ENCODE measurements at places on chromosomes 5 and 9.
A peak's percentile ranks its signal among the peaks of the same experiment; 100 is the strongest.

- no peak for DNase-seq
These were observed 5.8 kb downstream of the RACK1 start for GRCh38 chr5:181237729-181238385.

- no peak for DNase-seq
These were observed 26.7 kb downstream of the BDP1 start for GRCh38 chr5:71482132-71482531.

GRCh38 chr9:134065612-134066419 is 2.0 kb downstream of the BRD3 start:
- DNase-seq: peak; percentile 73

- no peak for DNase-seq
These were observed 171.8 kb upstream of the RAI14 start for GRCh38 chr5:34484216-34484920.

DNA sequence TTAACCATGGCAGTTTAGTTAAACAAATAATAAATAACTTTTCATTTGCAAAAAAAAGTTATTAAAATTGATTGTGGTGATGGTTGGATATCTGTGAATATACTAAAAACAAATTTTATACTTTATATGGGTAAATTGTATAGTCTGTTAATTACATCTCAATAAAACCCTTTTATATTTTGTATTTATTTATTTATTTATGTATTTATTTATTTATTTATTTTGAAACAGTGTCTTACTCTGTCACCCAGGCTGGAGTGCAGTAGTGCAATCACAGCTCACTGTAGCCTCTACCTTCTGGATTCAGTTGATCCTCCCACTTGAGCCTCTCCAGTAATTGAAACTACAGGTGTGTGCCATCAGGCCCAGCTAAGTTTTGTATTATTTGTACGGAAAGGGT is 52.4 kb downstream of the OTP start:
- DNase-seq: no peak

DNA sequence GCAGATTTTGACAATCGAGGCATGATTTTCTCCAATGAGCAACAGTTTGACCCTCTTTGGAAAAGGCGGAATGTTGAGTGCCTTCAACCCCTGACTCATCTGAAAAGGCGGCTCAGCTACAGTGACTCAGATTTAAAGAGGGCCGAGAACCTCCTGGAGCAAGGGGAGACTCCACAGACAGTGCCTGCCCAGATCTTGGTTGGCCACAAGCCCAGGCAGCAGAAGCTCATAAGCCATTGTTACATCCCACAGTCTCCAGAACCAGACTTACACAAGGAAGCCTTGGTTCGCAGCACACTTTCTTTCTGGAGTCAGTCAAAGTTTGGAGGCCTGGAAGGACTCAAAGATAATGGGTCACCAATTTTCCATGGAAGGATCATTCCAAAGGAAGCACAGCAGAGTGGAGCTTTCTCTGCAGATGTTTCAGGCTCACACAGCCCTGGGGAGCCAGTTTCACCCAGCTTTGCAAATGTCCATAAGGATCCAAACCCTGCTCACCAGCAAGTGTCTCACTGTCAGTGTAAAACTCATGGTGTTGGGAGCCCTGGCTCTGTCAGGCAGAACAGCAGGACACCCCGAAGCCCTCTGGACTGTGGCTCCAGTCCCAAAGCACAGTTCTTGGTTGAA is 13.6 kb downstream of the PTPDC1 start:
- no peak for DNase-seq

DNA sequence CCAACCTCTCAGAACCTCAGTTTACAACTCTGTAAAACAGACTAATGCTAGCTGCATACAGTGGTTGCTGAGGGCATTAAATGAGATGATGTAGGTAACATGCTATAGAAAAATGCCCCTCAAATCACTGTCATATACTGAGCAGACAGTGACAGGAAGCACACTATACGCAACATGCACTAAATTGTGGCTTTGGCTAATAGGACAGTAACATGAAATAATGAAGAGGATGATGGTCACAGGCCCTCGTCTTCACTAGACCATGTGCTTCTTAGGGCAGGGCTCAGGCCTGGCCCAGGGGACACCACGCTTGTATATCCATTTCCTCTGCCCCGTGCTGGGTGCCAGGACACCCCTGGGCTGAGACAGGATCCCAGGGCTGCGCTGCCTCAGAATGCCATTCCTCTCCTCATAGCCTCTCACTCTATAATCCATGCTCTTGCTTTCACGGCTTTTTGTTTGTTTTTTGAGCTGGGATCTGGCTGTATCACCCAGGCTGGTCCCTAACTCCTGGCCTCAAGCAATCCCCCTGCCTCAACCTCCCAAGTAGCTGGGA is 18.9 kb downstream of the CSF1R start:
- no peak for DNase-seq

GRCh38 chr9:7921545-7922197 is 122.1 kb upstream of the DMAC1 start:
- DNase-seq: peak; percentile 4

GRCh38 chr9:126523611-126524111 is 90.1 kb upstream of the LMX1B start:
- no peak for DNase-seq

DNA sequence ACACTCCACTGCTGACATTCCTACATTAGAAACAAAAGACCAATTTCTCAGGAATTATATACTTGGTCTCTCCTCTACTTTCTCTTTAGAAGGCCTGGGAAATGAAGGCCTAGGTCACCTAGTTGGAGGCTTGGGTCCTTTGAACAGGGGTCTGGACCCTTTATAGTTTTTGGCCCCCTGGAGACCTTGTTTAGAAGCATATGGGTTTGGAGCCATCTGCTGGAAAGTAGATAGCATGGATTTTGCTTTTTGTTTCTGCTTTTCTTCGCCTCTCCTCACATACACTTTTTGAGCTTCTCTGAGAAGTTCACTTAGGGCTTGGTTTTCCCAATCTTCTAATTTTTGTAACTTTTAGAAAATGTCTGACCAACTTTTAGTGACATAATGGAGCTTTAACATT is 67.1 kb upstream of the CDK20 start:
- no peak for DNase-seq

GRCh38 chr9:121299467-121300282 is 31.7 kb downstream of the GSN start:
- DNase-seq: peak; percentile 67

DNA sequence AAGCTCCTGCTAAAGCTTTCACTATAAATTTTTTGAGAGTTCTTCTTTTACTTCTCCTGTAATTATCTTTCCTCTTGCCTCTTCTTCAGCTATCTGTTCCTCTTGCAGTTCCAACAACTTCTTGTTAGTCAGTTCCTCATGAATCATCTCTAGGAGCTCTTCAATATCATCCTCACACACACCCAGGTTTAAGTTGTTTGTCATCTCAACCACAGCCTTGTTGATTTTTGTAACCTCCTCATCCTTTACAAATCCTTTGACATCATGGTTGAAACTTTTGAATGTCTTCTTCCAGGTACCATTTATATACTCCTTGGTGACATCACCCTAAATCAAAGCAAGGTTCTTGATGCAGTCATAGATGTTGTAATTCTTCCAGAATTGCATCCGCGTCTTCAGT is 106.3 kb upstream of the MAMDC2 start:
- DNase-seq: no peak

GRCh38 chr9:116236979-116237378 is 83.4 kb downstream of the PAPPA start:
- no peak for DNase-seq

DNA sequence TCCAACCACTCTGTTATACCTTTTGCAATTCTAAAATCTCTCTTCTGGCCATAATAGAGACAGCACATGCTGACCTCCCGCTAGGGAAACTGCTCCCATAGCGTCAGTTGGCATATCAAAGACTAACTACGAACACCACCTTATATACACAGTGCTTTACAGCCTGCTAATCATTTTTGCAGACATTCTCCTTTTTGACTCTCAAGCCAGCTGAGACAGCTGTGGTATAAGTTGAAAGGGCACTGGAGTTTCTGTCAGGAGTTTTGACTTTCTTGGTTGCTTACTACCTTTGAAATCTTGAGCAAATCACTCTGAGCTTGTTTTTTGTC is 160.2 kb upstream of the TBCA start:
- no peak for DNase-seq

DNA sequence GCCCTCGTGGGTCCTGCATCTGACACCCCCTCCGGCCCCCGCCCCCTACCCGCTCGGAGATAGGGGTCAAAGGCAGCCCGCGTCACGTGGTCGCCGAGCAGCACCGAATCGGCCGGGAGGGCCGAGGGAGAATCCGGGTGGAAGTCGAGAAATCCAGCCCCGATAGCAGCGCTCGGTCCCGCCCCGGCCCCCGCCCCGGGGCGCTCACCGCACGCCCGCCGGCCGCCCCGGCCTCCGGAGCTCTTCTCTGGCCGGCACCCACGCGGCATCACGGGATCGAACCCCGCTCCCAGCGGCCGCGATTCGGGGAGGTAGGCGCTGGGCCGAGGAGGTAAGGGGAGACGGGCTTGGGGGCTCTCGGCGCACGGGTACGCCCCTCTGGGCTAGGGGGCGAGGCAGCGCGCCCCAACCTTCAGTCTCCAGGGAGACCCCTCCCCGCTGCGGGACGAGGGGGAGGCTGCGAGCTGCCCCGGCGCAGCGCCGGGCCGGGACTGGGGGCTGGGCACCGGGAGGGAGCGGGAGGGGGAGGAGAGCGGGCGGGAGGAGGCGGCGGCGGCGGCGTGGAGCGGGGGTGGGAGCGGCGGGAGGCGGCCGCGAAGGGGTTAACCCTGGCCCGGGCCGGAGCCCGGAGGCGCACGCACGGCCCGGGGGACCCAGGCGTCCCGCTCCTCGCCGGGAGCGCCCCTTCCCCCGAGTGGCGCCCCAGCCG is 22.1 kb upstream of the NDST1 start:
- DNase-seq: peak; percentile 71
